Fibroblast of lung (primary cell): ENCODE measurements at places on chromosomes 3 and 15. TPM values are rescaled to one million over a fixed set of nuclear protein-coding genes. Genes with fewer than 3 reads are reported as not detected.

GRCh38 chr3:88180398-88180999 lies 30.7 kb downstream of the C3orf38 start:
- peak; percentile 71 for DNase-seq

DNA sequence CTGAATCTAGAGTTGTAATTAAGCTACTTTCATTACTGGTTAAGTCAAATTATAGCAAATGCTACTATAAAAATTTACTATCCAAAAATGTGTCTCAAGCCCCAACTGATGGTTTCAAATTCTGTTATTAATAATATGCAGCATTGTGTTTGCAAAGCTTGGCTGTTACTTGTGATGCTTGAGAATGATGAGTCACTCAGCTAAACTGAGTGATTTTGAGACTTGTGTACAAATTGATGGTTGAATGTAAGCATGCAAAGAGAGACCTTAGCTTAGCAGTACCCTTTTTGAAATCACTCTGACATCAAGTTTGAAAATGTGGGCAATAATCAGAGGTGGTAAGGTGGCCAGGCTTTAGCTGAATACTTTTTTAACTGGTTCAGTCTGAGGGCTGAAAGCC lies 27.6 kb downstream of the OPA1 start:
- peak; percentile 67 for DNase-seq

GRCh38 chr3:78277801-78278200 lies 1237.9 kb downstream of the ROBO2 start:
- no peak for DNase-seq

GRCh38 chr3:17806201-17806600 lies 63.8 kb upstream of the TBC1D5 start:
- no peak for DNase-seq

- DNase-seq = peak; percentile 28
Measured at GRCh38 chr15:86203462-86203861, 123.8 kb downstream of the AGBL1 start.

Gene DUOX2
- total RNA-seq = not detected in 2 replicates

Gene NEK10
- total RNA-seq = 16.4 and 23.0 TPM in 2 replicates

Gene PLSCR5
- total RNA-seq = not detected in 2 replicates

Gene SLC7A14
- total RNA-seq = 0.26 and 1.3 TPM in 2 replicates

Gene RPUSD2
- total RNA-seq = 11.6 and 13.1 TPM in 2 replicates

Gene CDCP1
- total RNA-seq = 16.9 and 56.1 TPM in 2 replicates
